CD4-positive, CD25-positive, alpha-beta regulatory T cell (primary cell): ENCODE measurements at places on chromosomes 2 and 18.

DNA sequence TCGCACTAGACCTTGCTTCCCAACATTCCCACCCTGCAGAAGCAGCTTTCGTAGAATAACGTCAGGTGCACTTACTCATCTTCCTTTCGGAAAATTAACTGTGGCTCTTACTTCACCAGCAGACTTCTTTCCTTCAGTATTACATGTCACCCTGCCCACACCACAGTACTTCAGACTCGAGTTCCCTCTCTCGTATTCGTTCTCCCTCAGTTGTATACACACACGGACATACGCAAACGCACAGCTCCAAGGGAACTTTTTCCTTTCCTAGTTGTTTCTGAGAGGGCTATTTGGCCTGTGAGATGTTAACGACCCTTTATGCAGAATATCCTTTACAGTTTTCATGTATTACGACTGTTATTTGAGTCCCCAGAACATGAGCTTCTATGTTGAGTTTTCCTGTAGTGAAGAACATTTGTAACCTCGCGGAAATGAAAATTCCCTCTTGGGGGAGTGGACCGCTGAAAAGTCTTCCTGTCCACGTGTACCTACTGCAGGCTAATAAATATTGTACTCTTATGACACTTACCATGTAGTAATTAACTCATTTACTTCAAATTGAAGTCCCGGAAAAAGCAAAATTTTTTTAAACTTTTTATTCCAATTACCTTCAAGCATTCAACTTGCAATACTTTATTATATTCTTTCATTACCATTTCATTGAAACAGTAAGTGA lies 908 bp downstream of the ERLEC1 start:
- H3K4me1 ChIP-seq, result peaks cover 43% of the 10 kb centered on the region
- peaks cover 2% of the 10 kb centered on the region for H3K36me3 ChIP-seq
- peak overlapping the region; percentile 96 for H3K4me3 ChIP-seq

DNA sequence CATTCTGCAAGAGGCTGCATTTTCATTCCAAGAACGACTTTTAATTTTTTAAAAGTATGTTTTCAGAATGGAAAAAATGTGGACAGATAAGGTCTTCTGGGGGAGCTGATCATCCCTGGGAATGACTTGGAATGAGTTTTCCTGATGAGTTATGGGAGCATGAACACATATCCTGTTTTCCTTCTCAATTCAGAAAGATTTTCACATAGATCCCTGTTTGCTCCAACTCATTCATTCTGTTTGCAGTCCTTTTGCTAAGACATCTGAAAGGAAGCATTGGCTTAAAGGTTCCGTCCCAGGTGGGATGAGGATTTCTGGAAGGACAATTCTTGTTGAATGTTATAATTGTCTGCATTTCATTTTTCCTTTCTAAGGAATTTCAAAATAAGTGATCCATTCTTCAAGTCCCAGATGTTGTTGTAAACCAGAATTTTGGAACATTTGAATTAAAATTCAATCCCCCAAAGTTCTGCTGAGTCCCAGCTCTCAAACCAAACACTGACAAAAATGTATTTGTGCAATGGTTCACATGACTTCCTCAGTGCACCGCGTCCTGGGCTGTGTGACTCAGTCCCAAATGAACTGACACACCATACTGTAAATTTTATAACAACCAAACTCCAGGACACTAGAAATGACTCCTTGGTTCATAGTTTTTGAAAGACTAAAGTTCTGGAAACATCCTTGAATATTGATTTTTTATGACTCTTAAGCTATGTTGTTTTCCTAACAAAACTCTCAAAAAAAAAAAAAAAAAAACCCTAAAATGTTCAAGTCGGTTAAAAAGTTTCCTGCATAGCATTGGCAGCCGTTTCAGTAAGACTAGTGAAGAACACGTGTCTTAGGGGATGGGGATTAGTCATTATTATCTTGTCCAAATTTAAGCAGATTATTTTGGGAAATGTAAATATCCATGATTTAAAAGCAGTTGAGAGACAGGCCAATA lies 281.8 kb upstream of the TCF4 start:
- H3K27me3 ChIP-seq, result no peaks in the 10 kb centered on the region
- DNase-seq, result no peak
- no peaks in the 10 kb centered on the region for H3K36me3 ChIP-seq
- H3K4me3 ChIP-seq, result no peak overlapping the region
- no peaks in the 10 kb centered on the region for H3K4me1 ChIP-seq
- H3K27ac ChIP-seq, result no peak overlapping the region

DNA sequence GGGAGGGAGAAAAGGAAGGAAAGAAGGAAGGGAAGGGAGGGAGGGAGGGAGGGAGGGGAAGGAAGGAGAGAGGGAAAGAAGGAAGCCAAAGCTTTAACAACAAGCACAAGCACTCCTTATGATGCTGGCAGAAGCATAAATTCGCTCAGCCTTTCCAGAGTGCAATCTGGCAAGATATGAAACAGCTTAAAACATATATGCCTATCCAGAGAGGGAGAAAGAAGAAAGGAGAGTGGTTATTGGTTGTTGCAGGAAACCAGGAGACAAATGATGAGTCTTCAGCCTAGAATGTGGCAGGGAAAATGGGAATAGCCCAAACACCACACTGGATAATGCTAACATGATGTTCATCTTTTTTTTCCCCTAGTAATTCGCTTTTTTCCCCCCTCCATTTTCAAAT lies 64.0 kb downstream of the STPG4 start:
- no peaks in the 10 kb centered on the region for H3K4me1 ChIP-seq
- no peaks in the 10 kb centered on the region for H3K36me3 ChIP-seq
- no peak for DNase-seq
- H3K27me3 ChIP-seq, result no peaks in the 10 kb centered on the region
- no peak overlapping the region for H3K27ac ChIP-seq

GRCh38 chr18:79597831-79598632 lies 81.6 kb upstream of the CTDP1 start:
- no peak overlapping the region for H3K4me3 ChIP-seq
- H3K27ac ChIP-seq, result no peak overlapping the region
- no peak for DNase-seq

DNA sequence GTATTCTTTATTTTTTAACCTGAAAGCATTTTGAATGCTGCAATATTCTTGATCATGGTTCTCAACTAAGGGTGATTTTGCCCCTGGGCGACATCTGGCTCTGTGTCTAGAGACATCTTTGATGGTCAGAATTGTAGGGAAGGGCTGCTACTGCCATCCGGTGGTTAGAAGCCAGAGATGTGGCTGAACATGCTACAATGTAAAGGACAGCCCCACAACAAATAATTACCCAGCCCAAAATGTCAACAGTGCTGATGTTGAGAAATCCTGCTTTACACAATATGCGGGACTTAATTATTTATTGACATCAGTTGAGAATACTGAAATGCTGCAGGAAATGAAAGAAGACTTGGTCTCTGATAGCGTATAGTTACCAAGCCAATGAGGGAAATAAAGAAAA lies 37.5 kb upstream of the SERPINB2 start:
- H3K27me3 ChIP-seq, result peaks cover 6% of the 10 kb centered on the region
- H3K4me1 ChIP-seq, result no peaks in the 10 kb centered on the region
- peak; percentile 6 for DNase-seq
- H3K27ac ChIP-seq, result no peak overlapping the region

DNA sequence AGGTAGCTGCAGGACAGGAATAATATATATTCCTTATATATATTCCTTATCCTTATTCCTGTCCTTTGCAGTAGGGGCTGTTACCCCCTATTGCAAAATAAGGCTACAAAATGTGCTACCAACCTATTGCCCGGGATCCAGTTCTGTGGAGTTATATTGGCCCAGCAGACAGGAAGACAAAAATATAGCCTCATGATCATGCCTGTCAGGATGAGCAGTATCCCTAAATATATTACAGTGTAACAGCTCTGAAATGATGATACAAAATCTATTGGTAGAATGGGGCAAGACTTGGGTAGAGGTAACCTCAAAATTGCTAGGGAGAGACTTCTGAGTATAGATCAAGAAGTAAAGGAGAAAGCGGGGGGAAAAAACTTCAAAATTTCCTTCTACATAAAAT lies 31.6 kb upstream of the MARCHF7 start:
- H3K36me3 ChIP-seq, result no peaks in the 10 kb centered on the region
- DNase-seq, result no peak
- no peak overlapping the region for H3K27ac ChIP-seq
- no peaks in the 10 kb centered on the region for H3K4me1 ChIP-seq
- H3K4me3 ChIP-seq, result no peak overlapping the region

GRCh38 chr2:144131042-144131441 lies 388.9 kb downstream of the ZEB2 start:
- H3K27ac ChIP-seq, result no peak overlapping the region
- no peak overlapping the region for H3K4me3 ChIP-seq
- no peaks in the 10 kb centered on the region for H3K36me3 ChIP-seq

DNA sequence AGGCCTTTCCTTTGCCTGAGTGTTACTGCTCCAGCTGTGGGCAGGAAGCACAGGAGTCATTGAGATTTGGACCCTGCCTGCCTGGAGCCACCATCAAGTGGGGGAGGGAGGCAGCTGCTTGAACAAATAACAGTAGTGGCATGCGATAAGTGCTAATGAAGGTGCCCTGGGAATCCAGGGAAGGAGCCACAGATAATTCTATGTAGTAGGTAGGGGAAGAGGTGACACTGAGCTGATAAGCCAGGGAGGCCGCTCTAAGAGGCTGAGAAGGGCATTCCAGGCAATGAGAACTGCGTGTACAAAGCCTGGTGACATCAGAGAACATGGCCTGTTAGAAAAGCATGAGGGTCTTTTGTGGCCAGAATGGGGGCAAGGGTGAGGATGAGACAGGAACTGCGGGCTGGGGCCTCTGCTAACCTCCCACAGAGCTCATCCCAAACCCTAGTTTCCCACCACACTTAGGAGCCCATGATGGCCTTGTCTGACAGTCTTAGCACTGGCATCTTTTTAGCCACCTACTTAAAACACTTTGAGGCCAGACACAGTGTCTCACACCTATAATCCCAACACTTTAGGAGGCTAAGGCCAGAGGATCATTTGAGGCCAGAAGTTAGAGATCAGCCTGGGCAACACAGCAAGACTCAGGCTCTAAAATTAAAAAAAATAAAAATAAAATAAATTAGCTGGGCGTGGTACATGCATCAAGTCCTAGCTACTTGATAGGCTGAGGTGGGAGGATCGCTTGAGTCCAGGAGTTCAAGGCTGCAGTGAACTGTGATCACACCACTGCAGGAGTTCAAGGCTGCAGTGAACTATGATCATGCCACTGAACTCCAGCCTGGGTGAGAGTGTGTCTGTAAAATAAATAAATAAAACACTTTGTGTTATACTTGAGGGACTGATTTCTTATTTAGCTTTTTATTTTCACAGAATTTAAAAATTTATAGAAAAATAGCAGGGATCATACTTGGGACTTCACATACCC lies 58.9 kb downstream of the TET3 start:
- no peak overlapping the region for H3K4me3 ChIP-seq
- H3K36me3 ChIP-seq, result peaks cover 20% of the 10 kb centered on the region
- no peak overlapping the region for H3K27ac ChIP-seq
- no peaks in the 10 kb centered on the region for H3K4me1 ChIP-seq
- DNase-seq, result no peak
- H3K27me3 ChIP-seq, result no peaks in the 10 kb centered on the region

GRCh38 chr2:41924024-41924423 lies 123.8 kb upstream of the PKDCC start:
- H3K36me3 ChIP-seq, result no peaks in the 10 kb centered on the region
- no peak overlapping the region for H3K27ac ChIP-seq
- H3K4me3 ChIP-seq, result no peak overlapping the region
- H3K4me1 ChIP-seq, result no peaks in the 10 kb centered on the region
- DNase-seq, result no peak

- no peaks in the 10 kb centered on the region for H3K27me3 ChIP-seq
- H3K36me3 ChIP-seq, result no peaks in the 10 kb centered on the region
- DNase-seq, result no peak
- H3K4me3 ChIP-seq, result no peak overlapping the region
- no peaks in the 10 kb centered on the region for H3K4me1 ChIP-seq
Observed at GRCh38 chr2:183605440-183605839, 481.2 kb downstream of the NUP35 start.

- no peaks in the 10 kb centered on the region for H3K4me1 ChIP-seq
- H3K36me3 ChIP-seq, result no peaks in the 10 kb centered on the region
- no peak overlapping the region for H3K4me3 ChIP-seq
- no peak overlapping the region for H3K27ac ChIP-seq
- no peak for DNase-seq
Observed at GRCh38 chr2:226122041-226122440, 677.6 kb downstream of the IRS1 start.

- H3K27me3 ChIP-seq, result no peaks in the 10 kb centered on the region
- no peak for DNase-seq
- no peaks in the 10 kb centered on the region for H3K36me3 ChIP-seq
- H3K27ac ChIP-seq, result no peak overlapping the region
- no peak overlapping the region for H3K4me3 ChIP-seq
- H3K4me1 ChIP-seq, result no peaks in the 10 kb centered on the region
Observed at GRCh38 chr18:25454270-25454659, 102.3 kb upstream of the ZNF521 start.

- no peak overlapping the region for H3K4me3 ChIP-seq
- no peak overlapping the region for H3K27ac ChIP-seq
- H3K36me3 ChIP-seq, result no peaks in the 10 kb centered on the region
- H3K27me3 ChIP-seq, result no peaks in the 10 kb centered on the region
- H3K4me1 ChIP-seq, result no peaks in the 10 kb centered on the region
Observed at GRCh38 chr2:122034777-122035176, 279.3 kb downstream of the TSN start.

- H3K36me3 ChIP-seq, result no peaks in the 10 kb centered on the region
- no peak for DNase-seq
- no peak overlapping the region for H3K27ac ChIP-seq
- no peak overlapping the region for H3K4me3 ChIP-seq
- H3K27me3 ChIP-seq, result no peaks in the 10 kb centered on the region
Observed at GRCh38 chr2:181850936-181851560, 40.5 kb upstream of the ITPRID2 start.

DNA sequence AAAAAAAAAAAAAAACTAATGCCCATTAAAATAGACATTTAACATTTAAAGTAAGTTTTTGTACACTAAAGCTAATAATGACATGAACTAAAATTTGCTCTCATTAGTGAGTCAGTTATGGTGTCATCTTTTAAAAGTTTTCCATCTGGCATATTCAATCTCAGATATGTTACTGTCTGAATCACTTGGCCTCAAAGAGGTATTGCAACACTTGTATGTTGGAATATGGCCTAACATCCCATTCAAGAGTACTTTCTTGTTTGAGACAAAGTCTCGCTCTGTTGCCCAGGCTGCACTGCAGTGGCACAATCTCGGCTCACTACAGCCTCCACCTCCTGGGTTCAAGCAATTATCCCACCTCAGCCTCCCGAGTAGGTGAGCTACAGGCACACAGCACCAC lies 169.7 kb downstream of the TMEM163 start:
- H3K27me3 ChIP-seq, result peaks cover 3% of the 10 kb centered on the region
- H3K4me1 ChIP-seq, result no peaks in the 10 kb centered on the region
- DNase-seq, result no peak
- no peak overlapping the region for H3K4me3 ChIP-seq
- H3K36me3 ChIP-seq, result no peaks in the 10 kb centered on the region

DNA sequence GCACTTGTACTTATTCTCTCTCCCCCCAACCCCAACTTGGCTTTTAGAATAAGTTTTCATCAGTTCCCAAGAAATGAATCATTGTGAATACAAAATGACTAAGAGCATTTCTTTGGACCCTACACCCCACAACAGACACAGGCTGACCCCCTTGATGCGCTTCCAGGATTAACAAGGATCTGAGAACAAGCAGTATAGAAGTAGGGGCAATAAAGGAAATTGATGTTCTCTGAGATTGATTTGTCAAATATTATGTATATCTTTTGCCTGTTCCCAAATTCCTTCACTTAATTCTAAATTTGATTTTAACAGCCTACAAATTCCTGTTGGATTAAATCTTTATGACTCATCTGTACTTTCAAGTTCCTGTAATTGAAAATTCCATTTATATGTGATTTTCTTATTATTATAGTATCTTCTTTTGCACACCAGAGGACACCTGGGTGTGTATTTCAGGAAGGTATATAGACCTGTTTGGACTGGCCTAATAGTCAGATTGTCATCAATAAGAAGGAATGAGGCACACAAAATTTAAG lies 10.2 kb upstream of the PTPN4 start:
- no peak overlapping the region for H3K27ac ChIP-seq
- H3K4me3 ChIP-seq, result no peak overlapping the region
- no peaks in the 10 kb centered on the region for H3K27me3 ChIP-seq
- H3K4me1 ChIP-seq, result no peaks in the 10 kb centered on the region
